ENCODE measurements at places on chromosomes 7 and 10.

- DNase-seq = no peak
Observed at GRCh38 chr7:156753229-156753560, 112.6 kb downstream of the RNF32 start.

- DNase-seq = no peak
Observed at GRCh38 chr10:88788924-88789323, 13.6 kb upstream of the LIPM start.

DNA sequence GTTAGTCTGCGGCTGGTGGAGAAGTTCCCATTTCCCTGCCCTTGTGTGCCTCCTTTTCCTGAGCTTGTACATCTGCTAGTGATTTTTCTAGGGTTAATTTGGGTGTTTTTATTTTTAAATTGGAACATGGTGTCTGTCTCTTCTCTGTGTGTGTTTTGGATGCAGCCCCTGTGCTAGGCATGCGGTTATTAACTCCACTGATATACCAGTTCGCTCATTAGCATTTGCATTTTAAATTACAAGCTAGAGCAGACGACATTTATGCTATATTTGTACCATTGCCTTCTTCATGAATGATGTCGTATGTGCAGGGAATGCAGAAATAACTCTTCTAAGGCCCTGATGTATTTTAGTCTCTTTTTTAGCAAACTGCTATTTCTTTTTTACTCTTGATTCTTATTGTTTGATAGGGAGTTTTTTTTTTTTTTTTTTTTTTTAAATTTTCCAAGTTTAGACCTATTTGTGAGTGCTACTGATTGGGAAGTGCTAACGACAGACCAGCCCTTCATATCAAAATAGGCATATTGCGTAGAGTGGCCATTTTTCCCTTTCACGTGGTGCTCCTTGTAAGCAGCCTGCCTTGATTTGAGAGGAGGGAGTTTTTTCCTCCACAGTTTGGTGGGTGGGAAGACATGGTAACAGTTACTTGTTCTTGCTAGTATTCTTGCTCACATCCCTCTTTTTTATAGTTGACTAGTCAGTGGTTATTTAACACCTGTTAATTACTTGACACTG is 89.6 kb downstream of the LRRC4 start:
- no peak for DNase-seq

DNA sequence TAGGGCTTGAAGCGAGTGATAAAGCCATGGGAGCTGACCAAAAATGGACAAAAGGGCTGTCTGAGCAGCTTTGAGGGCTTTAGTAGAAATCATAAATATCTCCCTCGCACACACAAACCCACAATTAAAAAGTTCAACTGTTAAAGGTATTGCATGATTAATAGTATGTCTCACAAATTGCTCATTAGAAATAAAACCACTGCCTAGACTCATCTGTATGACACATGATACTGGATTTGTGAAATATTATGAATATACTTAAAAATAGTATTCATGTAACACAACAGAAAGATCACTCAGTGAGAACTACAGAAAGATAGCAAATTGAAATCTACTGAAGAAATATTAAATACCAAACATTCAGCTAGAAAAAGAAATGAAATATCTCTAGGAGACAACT is 11.9 kb upstream of the PTPN12 start:
- no peak for DNase-seq

- DNase-seq = no peak
Observed at GRCh38 chr10:131269776-131270460, 41.6 kb downstream of the TCERG1L start.

DNA sequence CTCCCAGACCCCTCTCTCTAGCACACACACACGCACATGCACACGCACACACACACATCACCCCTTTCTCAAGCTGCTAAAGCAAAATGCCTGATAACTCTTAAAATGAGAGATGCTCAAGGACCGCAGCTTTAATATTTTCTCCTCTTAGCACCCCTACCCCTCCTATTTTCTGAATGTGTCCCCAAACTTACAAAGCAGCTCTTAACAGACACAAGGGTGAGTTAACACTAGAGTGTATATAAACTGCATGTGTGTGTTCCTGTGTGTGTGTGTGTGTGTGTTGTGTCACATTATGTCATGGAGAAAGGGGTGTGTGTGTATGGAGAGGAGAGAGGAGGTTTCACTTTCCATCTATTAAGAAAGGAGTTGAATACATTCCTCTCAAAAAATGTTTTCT is 1.3 kb downstream of the PTN start:
- DNase-seq = no peak

DNA sequence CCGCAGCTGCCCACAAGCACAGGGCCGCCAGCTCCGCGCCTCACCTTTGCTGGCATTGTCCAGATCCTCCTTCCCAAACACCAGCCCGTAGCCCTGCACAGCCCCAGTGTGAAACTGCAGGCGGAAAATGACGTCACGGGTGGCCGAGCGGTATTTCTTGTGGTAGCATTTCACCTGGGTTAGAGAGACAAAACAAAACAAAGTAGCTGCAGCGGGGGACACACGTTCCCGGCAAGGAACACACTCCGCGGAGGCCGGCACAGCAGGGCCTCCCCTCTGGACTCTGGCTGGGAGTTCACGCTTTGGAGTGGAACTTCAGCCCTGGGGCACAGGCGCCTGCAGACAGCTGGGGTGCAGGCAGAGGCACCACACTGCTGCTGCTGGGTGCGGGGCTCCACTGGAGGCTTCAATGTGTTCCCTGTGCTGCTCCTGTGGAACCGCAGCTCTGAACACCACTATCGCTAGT is 181.1 kb downstream of the TNS3 start:
- no peak for DNase-seq

GRCh38 chr10:73879296-73880173 is 5.2 kb upstream of the CAMK2G start:
- no peak for DNase-seq

DNA sequence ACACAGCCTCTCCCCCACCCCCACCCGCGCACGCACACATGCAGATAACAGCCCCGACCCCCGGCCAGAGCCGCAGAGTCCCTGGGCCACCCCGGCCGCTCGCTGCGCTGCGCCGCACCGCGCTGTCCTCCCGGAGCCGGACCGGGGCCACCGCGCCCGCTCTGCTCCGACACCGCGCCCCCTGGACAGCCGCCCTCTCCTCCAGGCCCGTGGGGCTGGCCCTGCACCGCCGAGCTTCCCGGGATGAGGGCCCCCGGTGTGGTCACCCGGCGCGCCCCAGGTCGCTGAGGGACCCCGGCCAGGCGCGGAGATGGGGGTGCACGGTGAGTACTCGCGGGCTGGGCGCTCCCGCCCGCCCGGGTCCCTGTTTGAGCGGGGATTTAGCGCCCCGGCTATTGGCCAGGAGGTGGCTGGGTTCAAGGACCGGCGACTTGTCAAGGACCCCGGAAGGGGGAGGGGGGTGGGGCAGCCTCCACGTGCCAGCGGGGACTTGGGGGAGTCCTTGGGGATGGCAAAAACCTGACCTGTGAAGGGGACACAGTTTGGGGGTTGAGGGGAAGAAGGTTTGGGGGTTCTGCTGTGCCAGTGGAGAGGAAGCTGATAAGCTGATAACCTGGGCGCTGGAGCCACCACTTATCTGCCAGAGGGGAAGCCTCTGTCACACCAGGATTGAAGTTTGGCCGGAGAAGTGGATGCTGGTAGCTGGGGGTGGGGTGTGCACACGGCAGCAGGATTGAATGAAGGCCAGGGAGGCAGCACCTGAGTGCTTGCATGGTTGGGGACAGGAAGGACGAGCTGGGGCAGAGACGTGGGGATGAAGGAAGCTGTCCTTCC is 620 bp downstream of the EPO start:
- DNase-seq = no peak

DNA sequence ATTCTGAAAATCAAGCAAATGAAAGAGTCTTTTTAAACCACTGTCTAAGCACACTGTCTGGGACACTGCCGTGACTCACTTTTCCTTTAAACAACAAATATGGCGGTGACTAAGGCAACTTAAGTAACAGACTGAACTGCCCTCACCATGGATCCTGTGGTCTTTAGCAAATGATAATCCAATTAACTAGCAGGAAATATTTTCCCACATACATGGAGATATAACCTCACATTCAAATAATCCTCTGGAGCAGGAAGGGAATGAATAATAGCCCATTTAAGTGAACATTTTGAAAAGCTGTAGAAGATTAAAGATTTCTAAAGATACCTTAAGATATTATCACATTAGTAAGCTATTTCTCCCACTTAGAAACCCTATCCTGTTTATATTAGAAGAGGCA is 40.3 kb upstream of the LRRC17 start:
- no peak for DNase-seq

DNA sequence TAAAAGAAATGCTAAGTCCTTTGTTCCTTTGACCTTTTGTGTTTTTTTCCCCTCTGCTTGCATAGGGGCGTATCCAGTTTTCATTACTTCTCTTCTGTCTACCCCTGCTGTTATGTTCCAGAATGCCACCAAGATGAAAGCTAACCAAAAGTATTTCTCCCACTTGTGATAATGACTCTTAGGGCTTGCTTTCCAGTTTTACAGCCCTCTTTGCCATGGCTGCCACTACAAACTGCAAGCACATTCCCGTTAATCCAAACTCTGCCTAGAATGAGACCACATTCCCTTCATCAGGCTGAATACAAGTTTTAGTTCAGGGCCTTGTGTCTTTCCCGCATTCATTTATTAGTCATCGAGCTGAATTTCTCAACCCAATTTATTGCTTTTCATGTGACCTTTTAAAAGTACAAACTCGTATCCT is 23.6 kb upstream of the CD36 start:
- DNase-seq = no peak

DNA sequence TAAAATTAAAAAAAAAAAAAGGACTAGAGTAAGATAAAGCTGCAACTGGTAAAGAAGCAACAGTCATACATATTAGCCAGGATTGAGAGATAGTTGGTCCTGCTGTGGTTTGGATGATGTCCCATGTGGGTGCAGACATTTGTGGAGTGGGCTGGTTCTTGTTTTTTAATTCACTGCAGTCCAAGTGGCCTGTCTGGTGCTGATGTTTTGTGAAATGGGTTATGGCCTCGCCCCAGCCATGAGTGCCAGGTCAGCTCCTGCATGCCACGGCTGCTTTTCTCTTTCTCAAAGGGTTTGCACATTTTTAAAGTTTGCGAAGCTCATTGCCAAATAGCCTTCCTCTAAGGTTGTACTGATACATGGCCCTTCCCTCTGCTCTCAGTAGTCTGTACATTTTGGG is 14.1 kb upstream of the BTBD16 start:
- no peak for DNase-seq

GRCh38 chr10:124285587-124286527 is 132.9 kb downstream of the OAT start:
- DNase-seq = no peak

- DNase-seq = no peak
Observed at GRCh38 chr7:117021366-117021765, 68.1 kb downstream of the ST7 start.

GRCh38 chr10:89345367-89346000 is 17.7 kb downstream of the IFIT3 start:
- DNase-seq = no peak

- DNase-seq = no peak
Observed at GRCh38 chr10:102159051-102159597, 6.9 kb downstream of the NOLC1 start.

GRCh38 chr10:43430926-43431663 is 5.8 kb upstream of the ZNF487 start:
- no peak for DNase-seq

DNA sequence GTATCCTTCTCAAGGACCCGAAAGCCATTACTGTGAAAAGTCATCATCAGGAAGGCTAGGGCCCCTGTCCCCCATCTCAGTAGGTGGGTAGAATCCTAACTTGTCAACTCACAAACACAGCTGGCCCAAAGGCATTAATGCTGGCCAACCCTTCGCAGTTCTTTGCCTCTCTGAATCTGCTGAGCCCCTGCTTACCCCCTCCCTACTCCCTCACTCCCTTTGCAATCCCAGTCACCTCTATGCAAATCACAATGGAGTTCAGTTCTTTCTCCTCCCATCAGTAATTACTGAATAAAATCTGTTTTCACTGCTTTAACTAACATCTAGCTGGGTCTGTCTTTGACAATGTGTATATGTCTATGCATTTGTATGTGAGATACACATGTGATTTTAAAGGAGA is 38.1 kb upstream of the AOAH start:
- DNase-seq = no peak

DNA sequence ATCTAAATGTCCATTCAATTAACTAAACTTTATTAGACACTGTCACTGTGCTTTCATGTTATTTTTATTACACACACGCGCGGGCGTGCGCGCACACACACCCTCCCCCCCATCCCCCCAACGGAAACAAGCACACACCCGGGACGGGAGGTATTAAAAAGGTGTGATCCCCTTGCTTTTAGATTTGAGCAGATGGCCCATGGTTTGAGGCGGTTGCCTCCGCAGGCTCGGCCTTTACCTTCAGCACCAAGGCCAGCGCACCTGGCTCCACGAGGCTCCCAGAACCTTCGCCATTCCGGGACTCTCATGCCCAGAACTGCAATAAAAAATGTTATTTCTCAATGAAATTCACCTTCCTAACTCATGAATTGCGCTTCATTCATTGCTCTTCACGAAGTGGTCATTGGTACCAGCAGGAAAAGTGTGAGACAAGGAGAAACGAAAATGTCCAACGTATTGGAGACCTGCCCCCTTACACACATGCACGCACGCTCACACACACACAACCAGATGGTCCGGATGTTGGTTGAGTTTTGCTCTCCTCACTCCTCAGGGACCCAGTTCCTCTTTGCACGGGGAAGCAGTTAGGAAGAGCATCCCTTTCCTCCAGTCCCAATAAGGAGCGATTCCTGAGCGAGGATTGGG is 20.8 kb upstream of the PTF1A start:
- no peak for DNase-seq

DNA sequence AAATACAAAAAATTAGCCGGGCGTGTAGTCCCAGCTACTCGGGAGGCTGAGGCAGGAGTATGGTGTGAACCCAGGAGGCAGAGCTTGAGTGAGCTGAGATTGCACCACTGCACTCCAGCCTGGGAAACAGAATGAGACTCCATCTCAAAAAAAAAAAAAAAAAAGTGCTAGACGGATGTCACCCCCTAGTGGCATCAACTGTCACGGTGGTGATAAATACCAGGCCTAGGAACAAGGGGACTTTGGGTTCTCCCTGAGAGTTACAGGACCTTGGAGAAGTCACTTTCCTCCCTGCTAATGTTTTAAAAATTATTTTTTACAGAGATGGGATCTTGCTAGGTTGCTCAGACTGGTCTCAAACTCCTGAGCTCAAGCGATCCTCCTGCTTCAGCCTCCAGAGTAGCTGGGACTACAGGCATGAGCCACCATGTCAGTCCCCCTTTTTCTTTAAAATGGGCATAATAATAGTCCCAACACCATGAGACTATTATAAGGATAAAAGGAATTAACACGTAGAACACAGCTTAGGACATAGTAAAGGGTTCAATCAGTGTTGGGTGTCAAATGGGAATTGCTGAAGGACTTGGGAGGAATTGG is 2.6 kb upstream of the TMEM130 start:
- DNase-seq = no peak
